ENCODE measurements at places on chromosomes 1 and 21.

DNA sequence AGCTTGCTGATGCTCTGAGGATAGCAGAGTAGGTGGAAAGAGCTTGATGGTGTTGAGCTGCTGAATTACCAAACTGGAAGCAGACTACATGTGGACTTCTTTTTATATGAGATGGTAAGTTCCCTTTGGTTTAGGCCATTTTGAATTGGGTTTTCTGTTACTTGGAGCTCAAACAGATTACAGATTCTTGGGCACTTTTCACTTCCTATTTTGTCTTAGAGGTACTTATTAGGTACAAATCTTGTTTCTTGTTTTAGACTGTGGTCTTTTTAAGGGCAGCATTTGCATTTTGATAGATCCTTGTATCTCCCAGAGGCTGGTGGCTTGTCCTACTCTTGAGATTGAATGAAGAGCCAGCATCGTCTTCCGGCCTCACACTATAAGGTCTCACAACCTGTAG, 70.2 kb downstream of the GADD45A start:
- DNase-seq, result no peak

- no peak for DNase-seq
Observed at GRCh38 chr1:167501515-167502191, 16.7 kb downstream of the CD247 start.

GRCh38 chr1:207205614-207206061, 101.6 kb downstream of the C4BPA start:
- no peak for DNase-seq

- DNase-seq, result no peak
Observed at GRCh38 chr1:213531369-213532310, 456.1 kb upstream of the PROX1 start.

GRCh38 chr1:177181631-177182291, 11.0 kb downstream of the BRINP2 start:
- DNase-seq, result peak; percentile 40

DNA sequence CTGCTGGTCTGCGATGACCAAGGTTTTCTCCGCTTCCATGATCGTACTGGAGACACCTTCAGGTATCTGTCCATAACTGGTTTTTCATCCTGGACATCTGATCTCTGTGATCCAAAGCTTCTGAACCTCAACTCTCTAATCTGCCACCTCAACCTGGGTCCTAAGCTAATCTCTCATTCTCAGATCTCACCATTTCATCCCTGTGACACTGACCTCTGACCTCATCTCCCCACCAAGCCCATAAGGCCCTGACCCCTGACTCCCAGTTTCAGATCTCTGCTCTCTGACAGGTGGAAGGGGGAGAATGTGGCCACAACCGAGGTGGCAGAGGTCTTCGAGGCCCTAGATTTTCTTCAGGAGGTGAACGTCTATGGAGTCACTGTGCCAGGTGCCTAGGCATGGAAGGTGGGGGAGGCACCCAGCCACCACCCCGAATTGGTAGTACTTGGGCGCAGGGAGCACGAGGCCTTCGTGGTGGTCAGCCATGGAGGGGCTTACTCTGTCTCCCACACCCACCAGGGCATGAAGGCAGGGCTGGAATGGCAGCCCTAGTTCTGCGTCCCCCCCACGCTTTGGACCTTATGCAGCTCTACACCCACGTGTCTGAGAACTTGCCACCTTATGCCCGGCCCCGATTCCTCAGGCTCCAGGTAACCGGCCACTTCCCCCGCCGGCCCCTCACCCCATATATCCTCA, 3.8 kb downstream of the SLC27A3 start:
- DNase-seq, result no peak

DNA sequence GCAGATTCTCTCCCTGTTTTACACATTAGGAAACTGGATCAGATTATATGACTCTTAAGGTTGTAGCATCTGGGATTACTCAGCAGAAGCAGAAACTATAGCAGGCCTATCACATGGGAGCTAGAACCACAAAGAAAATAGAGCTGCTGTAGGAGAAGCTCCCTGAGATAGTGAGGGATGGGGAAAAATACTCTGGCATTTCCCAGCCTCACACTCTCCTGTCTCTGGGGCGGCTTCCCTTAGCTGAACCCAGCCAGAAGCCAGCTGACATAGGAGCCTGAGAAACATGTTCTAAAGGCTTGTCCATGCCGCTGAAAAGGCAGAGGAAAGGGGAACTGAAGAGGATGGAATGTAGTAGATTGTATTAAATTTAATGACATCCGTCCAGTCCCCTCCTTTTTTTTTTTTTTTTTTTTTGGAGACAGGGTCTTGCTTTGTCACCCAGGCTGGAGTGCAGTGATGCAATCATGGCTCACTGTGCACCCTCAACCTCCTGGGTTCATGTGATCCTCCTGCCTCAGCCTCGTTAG, 76.8 kb upstream of the DNAJC6 start:
- no peak for DNase-seq

DNA sequence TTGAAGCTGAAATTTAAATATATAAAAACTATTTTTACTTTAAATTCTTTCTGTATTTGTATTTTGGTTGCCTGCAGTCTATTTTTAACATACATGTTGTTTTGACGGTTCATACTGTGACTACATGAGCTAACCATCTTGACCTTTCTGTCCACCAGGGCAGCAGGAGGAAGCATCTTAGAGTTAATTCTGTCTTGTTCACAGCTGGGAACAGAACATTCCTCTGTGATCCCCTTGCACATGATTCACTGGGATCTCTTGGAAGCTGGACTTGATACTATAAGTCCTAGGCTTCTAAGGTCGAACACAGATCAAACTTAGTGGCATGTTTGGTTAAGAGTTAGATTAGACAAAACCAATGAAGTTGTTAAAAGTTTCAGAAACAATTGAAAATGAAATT, 99.7 kb downstream of the NFIA start:
- DNase-seq, result peak; percentile 6

- DNase-seq, result no peak
Observed at GRCh38 chr21:38743772-38744529, 61.8 kb upstream of the ETS2 start.

DNA sequence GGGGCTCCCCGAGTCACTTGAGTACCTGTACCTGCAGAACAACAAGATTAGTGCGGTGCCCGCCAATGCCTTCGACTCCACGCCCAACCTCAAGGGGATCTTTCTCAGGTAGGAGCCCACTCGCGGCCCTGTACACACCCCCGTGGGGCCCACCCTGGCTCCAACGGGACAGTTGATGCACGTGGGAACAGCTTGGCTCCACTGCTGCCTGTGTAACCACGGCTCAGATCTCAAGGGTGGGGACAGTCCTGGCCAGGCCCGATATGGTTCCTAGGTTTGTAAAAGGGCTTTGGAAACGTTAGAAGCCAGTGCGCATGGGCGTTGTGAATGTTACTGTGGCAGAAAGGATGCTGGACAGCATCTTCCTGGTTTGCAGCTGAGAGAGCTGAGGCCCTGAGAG, 18.8 kb downstream of the PODN start:
- no peak for DNase-seq

DNA sequence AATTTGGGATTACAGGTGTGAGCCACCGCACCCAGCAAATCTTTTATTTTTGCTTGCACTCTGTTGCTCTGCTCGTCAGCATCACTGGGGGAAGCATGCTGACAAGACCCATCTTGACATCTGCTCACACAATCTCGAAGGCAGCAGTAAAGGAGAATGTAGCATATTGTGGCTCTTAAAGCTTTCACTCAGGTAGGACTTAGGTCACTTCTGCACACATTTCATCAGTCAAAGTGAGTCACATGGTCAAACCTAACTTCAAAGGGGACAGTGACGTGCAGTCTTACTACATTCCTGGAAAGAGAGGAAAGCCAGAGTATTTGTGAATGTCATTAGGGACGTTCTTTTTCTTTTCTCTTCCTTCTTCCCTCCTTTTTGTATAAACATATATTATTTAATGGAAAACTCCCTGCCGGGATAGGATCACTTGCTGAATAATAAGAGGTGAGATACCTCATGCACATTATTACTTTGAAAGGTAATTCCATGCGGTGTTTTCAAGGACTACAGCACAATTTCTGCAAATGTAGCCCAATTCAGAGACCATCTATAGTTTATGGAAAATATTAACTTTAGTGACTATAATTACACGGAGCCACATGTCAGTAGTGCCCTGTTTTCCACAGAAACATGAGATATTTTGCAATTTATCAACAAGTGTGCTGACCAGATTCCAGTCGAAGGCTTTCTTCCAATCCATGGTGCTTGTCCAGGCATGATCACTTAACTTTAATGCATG, 19.3 kb upstream of the ACBD6 start:
- DNase-seq, result no peak

DNA sequence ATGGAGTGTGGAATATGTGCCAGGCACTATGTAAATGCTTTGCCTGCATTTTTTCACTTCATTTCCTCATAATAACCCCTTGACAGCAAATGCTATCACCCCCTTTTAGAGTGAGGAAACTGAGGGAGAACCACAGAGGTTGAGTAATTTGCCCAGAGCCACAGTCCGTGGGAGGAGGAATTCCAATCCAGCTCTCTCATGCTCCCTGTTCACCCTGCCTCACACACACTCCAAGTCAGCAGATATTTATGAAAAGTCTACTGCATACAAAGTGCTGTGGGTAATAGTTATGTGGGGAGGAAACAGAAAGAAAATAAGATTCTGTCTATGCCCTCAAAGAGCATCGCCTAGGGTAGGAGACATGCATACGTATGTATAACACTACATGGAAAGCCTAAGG, 30.9 kb upstream of the RBM15 start:
- DNase-seq, result peak; percentile 64

GRCh38 chr1:65027666-65028358, 61.5 kb upstream of the JAK1 start:
- no peak for DNase-seq

DNA sequence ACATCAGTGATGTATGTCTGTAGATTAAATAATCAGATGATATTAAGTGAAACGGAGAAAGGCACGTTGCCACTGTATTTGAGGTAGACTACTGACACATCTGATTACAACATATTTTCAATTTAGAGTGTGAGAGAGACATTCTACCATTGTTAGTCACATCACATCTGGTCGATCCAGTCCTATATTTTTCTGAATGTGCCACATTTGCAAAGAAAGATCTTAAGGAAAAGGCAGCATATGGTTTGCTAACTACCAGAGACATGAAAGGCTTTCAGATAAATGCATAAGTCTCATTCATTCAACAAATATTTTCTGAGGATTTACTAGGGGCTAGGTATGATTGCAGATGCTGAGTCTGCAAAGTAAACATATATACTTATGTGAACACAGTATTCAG, 114.3 kb upstream of the RUNX1 start:
- peak; percentile 77 for DNase-seq

- no peak for DNase-seq
Observed at GRCh38 chr1:24483441-24483840, 19.2 kb upstream of the RCAN3 start.

GRCh38 chr1:21607549-21608529, 61.3 kb downstream of the RAP1GAP start:
- DNase-seq, result peak; percentile 23

DNA sequence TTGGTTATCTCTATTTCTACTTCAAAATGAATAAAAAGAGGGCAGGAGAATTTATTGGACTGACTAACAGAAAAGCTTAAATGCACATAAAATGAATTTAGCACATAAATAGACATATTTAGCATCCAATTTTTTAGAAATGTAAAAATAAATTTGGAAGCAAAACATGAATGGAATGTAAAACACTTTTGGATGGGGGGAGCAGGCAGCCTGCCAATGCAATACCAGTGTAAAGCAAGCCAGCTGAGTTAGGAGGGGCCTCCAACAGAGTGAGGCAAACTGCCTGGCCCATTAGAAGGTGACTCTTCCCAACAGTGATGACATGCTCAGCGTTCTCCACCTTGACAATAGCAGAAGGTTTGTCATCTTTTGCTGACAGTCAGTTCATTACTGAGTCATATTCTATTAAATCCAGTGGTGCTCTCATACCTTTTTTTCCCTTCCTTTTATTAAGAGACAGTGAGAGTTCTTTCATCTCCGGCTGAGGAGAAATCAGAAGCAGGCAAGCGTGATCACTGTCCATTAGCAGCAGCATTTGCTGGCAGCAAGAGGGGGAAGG, 19.5 kb upstream of the EXO1 start:
- no peak for DNase-seq

GRCh38 chr1:18091660-18092446, 15.7 kb upstream of the IGSF21 start:
- DNase-seq, result peak; percentile 74

- peak; percentile 97 for DNase-seq
Observed at GRCh38 chr1:67647036-67647798, 37.8 kb upstream of the GADD45A start.

GRCh38 chr1:208681878-208682663, 437.9 kb upstream of the PLXNA2 start:
- no peak for DNase-seq

- DNase-seq, result no peak
Observed at GRCh38 chr1:216614011-216614934, 109.0 kb downstream of the ESRRG start.

All from RPMI7951 (cell line).